ENCODE measurements at places on chromosomes 4 and X.
A peak's percentile ranks its signal among the peaks of the same experiment; 100 is the strongest.

GRCh38 chr4:189255636-189256035, 685.0 kb upstream of the FRG1 start:
- no peak for DNase-seq

DNA sequence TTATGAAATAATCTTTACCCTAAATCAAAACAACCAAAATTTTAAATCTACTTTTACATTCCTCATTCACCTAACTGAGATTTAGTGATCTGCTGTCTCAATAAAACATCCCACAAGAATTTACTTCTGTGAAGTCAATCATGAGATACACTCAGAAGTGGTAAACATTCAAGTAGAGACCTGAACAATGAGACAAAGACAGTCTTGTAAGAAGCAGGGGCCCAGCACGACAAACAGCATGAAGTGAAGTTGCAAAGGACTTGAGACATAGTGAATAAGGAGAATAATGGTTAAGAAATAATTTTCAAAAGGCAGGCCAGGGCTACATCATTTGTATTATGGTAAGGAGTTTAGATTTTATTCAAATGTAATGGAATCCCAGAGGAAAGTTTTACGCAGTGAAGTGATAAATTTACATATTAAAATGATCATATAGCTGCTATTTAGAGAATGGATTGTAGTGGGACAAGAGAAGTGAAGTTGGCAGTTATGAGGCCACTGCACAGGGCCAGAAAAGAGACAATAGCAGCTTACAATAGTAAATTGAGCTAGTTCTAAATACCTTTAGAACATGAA, 101.9 kb downstream of the MAB21L2 start:
- DNase-seq, result no peak

DNA sequence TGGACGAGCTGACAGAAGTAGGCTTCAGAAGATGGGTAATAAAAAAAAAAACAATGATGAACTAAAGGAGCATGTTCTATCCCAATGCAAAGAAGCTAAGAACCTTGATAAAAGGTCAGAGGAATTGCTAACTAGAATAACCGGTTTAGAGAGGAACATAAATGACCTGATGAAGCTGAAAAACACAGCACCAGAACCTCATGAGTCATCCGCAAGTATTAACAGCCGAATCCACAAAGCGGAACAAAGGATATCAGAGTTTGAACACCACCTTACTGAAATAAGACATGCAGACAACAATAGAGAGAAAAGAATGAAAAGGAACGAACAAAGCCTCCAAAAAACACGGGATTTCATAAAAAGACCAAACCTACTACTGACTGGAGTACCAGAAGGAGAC, 10.5 kb downstream of the NELFA start:
- no peak for DNase-seq

DNA sequence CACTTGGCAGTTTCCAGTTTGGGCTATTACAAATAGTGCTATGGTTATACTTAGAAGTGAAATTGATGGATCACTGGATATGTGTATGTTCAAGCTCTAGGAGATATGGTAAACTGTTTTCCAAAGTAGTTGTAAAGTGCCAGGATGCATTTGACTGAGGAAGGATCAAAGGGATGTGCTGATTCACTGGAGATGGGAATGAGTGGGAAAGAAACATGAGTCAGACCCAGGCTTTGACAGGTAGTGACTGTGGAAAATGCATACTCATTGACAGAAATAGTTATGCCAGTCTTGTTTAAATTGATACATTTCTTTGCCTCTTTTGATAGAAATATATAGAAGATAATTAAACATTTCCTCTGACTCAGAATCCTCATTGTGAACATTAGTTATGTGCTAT, 77.9 kb downstream of the CEP135 start:
- no peak for DNase-seq

DNA sequence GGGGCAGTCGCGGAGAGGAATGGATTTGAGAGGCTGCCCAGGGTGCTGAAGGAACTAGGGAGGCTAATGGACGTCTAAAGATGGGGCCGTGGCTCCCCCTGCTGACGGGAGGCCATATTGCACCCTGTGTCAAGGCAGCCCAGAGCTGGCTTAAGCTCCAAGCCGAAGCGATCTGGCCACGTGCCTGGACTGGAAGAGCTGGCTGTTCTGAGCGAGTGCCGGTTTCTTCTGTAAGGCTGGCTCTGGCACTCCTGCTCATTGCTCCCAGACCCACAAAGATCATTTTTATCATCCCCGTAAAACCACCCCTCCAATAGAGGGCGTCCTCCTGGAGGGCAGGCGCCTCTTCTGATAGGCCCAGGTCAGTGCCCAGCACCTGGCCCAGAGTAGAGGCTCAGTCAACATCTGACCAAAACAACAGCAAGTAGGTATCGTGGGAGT, 5.6 kb downstream of the PNCK start:
- peak; percentile 61 for DNase-seq

GRCh38 chr4:17664755-17665154, 50.3 kb downstream of the MED28 start:
- DNase-seq, result no peak

GRCh38 chr4:176800891-176801534, 8.3 kb upstream of the VEGFC start:
- no peak for DNase-seq

- DNase-seq, result no peak
Measured at GRCh38 chr4:61246034-61246433, 45.9 kb downstream of the ADGRL3 start.
